ENCODE measurements at places on chromosomes 11 and 22. TPM values are rescaled to one million over a fixed set of nuclear protein-coding genes. Genes with fewer than 3 reads are reported as not detected.

Gene SLN
- total RNA-seq = not detected

Gene PC
- 59.2 TPM for total RNA-seq

Gene APOL6
- total RNA-seq = 4.3 TPM

Gene ARL2
- total RNA-seq = 157 TPM

Gene LIPT2
- 4.6 TPM for total RNA-seq

All from hair follicular keratinocyte (primary cell).